ENCODE measurements at places on chromosomes 11 and 22.

DNA sequence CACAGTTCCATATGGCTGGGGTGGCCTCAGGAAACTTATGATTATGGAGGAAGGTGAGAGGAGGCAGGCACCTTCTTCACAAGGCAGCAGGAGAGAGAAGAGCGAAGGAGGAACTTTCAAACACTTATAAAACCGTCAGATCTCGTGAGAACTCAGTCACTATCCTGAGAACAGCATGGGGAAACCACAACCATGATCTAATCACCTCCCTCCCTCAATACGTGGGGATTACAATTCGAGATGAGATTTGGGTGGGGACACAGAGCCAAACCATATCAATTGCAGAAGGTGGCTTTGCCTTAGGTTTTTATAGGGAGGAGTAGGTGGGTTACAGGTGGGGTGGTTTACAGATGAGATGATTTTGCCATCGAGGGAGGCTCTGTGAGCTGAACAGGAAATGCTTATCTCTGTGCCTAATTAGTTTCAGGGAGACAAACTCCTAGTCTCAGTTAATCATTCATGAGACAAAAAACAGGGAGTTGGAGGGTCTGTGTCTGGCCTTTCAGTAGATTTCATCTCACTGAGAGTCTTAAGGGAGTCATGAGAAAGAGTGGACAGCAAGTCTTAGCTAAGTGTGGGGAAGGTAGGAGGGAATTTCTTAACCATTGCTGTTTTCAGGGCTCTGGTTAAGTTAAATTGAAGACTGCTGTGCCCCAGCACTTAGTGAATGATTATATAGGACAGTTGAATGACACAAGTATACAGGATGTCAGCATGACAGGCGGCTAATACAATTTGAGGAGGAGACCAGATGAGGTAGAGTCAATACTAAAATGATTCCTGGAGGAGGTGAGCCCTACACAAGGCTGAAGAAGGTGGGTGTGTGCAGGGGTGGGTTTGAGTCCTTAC lies 47.7 kb downstream of the CWC15 start:
- DNase-seq, result no peak

DNA sequence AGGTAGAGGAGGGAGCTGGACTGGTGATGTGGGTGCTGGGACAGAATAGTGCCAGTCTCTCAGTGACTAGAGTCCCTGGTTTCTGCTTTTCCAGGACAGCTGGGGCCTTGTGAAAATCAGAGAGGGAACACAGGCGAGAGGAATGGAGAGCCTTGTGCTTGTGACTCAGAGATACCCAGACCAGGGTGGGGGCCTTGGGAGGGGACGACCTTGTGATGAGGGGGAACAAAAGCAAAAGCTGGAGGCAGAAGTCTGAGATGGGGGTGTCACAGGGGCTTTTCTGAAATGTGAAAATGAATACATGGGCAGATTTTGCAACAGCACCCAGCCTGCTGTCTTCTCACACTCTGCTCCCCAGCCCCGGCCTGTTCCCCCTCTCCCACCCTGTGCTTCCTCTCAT lies 3.4 kb upstream of the NR1H3 start:
- DNase-seq, result no peak

- DNase-seq, result no peak
Measured at GRCh38 chr11:107769189-107769588, 57.3 kb upstream of the SLN start.

GRCh38 chr11:70176940-70177689 lies 26.0 kb upstream of the FADD start:
- DNase-seq, result peak; percentile 48

GRCh38 chr11:39570526-39570925 lies 1888.9 kb downstream of the LRRC4C start:
- DNase-seq, result no peak

- no peak for DNase-seq
Measured at GRCh38 chr11:106395716-106396349, 318.4 kb downstream of the AASDHPPT start.

DNA sequence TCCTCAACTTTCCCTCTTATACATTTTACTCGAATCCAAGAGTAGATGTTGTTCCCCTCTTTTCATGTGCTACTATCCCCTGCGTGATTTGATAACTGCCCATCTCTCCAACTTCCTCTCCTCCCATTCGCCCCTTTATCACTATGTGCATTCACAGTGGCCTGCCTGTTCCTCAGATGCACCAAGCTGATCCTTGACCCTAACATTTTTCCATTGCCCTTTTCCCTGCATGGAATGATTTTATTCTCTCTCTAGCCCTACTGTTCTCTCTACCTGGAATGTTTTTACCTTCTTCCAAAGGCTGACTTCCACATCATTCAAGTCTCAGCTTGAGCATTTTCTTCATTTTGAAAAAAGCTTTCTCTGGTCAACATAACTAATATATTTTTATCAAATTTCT lies 15.8 kb upstream of the BBOX1 start:
- DNase-seq, result no peak

DNA sequence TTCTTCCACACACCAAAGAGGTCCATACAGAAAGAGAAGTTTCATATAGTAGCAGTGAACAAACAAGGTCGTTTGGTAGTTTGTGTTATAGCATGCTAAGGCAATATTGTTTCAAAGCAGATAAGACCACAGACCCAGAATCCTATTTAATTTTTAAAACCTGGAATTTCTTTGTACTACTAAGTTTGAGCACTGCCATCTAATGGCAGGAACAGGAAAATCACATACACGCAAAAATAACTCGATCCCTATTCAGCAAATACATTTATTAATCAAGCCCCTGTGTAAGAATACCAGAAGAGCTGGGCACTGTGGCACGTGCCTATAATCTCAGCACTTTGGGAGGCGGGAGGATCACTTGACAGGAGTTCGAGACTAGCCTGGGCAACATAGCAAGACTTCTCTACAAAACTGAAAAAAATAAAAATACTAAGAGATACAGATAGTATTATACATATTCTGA lies 2.9 kb upstream of the BTBD10 start:
- peak; percentile 6 for DNase-seq

- no peak for DNase-seq
Measured at GRCh38 chr22:43302531-43303041, 40.6 kb downstream of the SCUBE1 start.

All from stimulated activated CD4-positive, alpha-beta T cell treated with anti-CD3 and anti-CD28 coated beads, Interleukin-4, amount 100 ng/mL, for 24 hours (primary cell).